Stimulated activated CD4-positive, alpha-beta T cell treated with anti-CD3 and anti-CD28 coated beads, Interleukin-1b, Interleukin-23, amount 100 ng/mL, for 1 hour (primary cell): ENCODE measurements at places on chromosomes 1 and 21.
A peak's percentile ranks its signal among the peaks of the same experiment; 100 is the strongest.

GRCh38 chr1:84892705-84893618 lies at the start of gene LPAR3:
Gene LPAR3 (minus strand): TSS chr1:84893206. CDS start chr1:84866120, 27,086 bp downstream.
- no peak for DNase-seq

DNA sequence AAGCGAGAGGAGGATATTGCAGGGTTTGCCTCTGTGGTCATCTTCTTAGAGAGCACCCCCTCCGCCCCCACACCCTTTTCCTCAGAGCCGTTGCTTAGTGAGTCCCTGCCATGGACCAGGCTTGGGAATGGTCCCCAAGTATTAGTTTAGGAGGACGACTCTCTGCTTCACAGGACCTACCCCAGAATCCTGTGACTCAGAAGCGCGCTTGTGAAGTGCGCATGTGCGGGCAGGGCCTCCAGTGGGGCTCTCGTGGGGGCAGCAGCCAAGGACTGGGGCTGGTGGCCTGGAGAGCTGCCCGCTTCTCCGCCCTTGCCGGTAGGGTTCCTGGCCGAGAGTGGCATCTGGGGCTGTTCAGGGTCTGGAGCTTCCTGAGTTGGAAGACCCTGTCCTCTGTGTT lies 37.3 kb upstream of the HMGN1 start:
- no peak for DNase-seq

DNA sequence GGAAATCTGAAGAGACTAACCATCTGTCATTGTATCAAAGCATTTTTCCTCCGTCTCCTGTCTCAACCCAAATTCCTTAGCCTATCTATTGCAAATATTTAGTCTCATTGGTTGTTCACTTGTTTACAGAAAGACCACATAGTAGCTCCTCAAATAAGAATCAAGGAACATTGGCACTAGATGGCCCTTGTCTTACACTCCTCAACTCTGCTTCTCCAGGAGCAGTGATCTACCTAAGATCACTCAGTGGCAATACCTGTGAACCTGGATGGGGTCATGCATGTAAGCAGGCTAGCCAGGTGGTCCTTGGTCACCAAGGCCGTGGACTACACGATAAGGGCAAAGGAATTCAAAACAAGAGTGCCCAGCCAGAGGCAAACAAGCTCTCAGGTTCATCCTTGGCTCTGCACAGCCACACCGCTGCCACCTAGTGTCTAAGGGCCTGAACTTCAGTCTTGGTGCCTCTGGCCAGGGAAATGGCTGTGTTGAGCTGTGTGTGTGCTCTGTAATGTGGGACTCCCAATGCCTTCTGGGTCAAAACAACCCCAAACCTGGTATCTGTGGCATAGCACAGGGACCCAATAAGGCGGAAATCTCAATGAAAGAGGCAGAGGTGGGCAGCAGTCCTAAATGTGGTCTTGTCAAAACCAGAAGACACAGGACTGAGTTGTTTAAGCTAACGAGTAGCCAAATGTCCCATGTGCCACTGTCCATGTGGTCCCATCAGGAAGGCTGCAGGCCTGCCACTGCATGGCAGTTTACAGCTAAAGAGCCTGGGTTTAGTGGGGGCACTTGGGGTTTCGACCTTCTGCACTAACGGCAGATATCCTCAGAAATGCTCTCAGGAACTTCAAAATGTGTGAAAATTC lies 54.5 kb downstream of the GPR161 start:
- peak; percentile 41 for DNase-seq

DNA sequence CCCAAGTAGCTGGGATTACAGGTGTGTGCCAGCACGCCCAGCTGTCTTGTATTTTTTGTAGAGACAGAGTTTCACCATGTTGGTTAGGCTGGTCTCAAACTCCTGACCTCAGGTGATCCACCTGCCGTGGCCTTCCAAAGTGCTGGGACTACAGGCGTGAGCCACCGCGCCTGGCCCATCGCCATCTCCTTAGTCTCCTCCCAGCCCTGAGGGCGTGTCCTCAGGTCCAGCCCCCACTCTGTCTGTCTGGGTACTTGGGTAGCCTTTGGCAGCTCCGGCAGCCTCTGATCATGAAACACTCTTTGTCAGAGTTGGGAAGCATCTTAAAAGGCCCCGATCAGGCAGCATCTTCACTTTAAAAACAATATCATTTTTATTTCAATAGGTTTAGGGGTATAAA lies 90.3 kb upstream of the DISP3 start:
- no peak for DNase-seq

DNA sequence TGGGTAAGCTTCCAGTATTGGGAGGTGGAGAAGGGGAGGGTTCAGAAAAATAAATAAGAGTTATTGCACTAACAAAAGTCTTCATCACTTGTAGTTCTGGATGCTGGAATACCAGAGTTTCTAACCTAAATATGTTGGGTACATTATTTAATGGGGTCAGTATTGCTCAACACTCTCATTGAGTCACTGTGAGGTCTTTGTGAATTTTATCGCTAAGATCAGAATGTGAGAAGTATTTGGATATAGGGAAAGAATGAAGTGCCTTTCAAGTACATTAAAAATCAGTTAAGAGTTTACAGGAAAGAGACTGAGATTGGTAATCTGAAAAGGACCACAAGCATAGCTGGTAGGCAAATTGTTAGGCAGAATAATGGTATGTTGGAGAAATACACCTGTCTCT lies 8.8 kb downstream of the SNRPE start:
- no peak for DNase-seq

DNA sequence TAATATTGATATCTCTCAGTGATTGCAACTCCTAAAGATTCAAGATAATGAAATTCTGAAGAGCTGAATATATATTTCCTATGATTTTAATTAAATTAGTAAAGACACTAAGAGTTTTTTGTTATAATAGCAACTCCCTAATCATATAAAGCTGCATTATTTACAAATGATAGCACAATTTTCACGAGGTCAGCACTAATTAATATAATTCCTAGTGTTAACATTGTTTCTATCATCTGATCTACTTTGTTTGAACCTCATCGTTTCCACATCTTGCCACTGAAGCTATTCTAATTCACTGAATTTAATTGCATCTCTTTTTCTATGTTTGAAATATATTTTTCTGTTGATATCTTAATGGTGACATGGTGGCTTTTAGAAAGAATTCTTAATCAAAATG lies 279.1 kb upstream of the ADGRL4 start:
- DNase-seq = no peak

GRCh38 chr1:62230718-62231117 lies 36.1 kb downstream of the L1TD1 start:
- DNase-seq = no peak
